ENCODE measurements at places on chromosomes 3 and 15.
A peak's percentile ranks its signal among the peaks of the same experiment; 100 is the strongest.

- no peak for DNase-seq
Observed at GRCh38 chr15:63970621-63971426, 75.5 kb downstream of the DAPK2 start.

DNA sequence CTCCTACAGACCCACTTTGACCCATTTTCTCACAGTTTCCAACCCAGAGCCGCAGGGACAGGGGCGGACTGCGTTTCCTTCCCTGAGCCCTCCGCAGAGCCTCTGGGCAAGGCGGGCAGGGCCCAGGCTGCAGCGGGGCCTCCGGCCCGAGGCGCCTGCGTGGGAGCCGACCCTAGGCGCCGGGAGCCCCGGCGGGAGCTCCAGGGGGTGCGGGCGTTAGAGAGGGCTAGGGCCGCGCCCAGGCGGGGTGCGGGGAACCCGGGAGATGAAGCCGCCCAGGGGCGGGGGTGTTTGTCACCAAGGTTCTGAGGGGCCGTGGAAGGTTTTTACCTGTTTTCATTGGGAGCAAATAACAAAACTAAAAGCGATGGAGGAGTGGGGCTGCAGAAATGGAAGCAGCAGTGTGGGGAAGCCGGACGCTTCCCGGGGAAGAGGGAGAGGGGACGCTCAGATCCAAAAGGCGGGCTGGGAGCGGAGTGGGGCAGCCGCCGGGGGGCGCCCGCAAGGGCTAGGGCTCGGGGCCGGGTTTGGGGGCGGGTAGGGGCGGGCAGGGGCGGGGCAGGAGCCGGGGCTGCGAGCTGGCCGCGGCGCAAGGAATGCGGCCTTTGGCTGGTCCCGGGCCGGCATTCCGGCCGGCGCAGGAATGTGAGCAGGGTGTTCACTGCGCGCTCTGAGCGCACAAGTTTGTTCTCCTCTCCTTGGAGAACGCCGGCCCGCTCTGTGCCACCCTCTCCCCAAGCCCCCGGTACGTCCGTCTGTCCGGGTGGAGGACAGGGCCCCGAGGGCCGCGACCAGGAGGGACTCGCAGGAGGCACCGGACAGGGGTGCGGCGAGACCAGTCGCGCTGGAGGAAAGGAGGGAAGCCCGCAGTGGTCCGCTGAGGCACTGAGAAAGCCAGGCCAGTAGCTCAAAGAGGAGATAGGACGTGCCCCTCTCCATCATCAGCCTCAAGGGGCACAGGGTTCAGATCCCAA, 61.1 kb downstream of the AMOTL2 start:
- DNase-seq: no peak

- no peak for DNase-seq
Observed at GRCh38 chr3:58864480-58864879, 185.3 kb downstream of the CFAP20DC start.

GRCh38 chr3:72031581-72031980, 246.6 kb upstream of the PROK2 start:
- DNase-seq: no peak

DNA sequence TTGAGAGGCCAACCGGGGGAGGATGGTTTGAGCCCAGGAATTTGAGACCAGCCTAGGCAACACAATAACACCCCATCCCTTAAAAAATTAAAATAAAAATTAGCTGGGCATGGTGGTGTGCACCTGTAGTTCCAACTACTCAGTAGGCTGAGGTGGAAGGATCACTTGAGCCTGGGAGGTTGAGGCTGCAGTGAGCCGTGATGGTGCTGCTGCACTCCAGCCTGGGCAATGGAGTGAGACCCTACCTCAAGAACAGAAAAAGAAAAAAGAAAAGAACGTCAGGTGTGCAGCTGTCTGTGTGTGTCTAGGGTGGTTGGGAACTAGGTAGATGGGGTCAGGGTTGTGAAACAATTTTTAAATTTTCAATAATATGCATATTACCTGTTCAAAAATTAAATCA, 96.2 kb upstream of the BHLHE40 start:
- DNase-seq: no peak

GRCh38 chr3:173284301-173284700, 113.2 kb upstream of the NLGN1 start:
- DNase-seq: no peak

GRCh38 chr15:82111918-82112317, 66.1 kb upstream of the MEX3B start:
- no peak for DNase-seq

DNA sequence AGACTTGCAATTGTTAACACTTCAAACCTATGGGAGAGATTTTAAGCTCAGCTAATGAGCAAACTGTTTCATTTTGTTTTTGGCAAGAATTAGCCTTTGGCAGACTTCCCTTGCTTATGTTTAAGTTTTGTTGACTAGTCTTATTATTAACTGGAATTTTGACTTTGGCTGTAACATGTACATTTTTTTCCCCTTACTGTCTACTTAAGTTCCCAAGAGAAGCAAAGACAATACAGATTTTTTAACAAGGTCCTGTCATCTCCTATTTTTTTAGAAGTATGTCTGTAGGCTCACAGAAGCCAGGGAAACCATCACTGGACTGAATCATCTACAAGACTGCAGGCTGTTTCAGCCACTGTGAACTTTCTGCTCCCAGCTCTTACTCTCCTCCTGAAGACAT, 74.3 kb downstream of the DGKG start:
- DNase-seq: no peak

DNA sequence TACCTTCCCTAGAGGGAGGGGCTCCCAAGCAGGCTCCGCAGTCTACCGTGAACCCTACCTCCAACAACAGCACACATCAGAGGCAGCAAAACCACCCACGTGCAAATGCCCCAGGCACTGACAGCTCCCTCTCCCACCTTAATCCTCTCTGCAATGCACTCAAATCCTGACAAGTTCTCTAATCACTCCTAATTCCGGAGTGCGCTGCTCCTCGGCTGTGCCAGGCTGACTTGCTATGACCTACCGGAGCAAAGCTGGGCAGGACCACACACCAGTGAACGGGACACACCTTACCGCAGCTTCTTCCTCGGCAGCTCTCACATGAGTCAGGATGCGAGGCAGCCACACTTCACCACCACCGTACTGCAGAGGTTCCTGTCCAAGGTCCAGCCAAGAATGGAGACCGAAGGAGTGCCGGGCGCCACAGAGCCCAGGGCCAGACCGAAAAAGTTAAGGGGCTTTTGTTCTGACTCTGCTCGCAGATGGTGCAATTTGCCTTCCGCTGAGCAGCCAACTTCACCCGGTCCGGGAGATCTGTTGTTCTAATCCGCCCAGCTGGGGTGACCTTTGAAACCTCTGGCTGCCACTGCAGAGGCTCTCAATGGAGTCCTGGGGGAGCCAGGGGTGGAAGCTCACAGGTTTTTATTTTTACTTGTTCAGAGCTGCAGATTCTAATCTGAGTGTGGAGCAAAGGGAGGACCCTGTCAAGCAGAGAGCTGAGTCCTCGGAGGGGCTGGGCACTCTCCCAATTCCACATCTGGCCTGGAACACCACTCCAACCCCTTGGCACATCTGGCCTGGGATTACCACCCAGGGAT, 84.4 kb downstream of the MYLK start:
- DNase-seq: no peak

GRCh38 chr3:61601831-61602230, 40.5 kb downstream of the PTPRG start:
- no peak for DNase-seq

- no peak for DNase-seq
Observed at GRCh38 chr15:63522225-63522578, 17.8 kb downstream of the USP3 start.

GRCh38 chr3:46489875-46490274, 7.9 kb upstream of the RTP3 start:
- no peak for DNase-seq

DNA sequence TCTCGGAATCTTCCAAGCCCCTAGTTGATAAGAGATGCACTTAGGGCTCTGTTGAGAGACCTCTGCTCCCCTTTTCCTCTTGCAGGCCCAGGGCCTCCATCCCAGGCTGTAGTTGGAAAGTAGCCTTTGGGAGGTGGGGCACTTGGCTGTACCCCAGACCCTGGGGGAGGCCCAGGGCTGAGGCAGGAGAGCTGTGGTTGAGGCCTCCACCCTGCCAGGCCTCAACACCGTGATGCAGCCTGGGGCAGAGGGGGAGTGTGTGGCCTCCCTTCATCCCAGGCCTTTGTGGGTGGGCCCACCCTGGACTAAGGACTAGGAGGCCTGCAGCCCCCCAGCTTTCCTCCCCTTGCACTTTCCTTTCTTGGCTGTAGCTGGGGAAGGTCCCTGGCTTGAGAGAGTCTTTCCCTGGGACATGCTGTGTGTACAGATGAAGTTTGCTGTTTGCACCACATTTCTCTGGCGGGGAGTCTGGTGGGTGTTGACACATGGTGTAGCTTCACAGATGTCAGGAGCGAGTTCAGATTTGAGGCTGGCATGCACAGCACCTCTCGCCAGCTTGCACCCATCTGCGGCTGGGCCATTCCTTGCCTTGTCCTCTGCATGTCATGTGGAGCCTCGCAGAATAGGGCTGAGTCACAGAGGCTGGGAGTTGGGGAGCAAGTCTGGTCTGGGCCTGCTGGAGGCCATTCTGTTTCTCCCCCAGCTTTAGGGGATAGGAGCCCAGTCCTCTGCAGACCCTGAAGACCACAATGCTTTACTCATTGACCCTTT, 13.7 kb downstream of the PLEKHO2 start:
- DNase-seq: no peak

- no peak for DNase-seq
Observed at GRCh38 chr3:74676-75243, 121.8 kb upstream of the CHL1 start.

GRCh38 chr3:157494581-157495281, 8.5 kb downstream of the VEPH1 start:
- DNase-seq: no peak

GRCh38 chr3:128996726-128997125, 2.9 kb upstream of the CFAP92 start:
- DNase-seq: no peak

GRCh38 chr3:9876991-9877390, 3.1 kb downstream of the CIDEC start:
- DNase-seq: no peak

- DNase-seq: no peak
Observed at GRCh38 chr15:101807345-101807945, 4.1 kb downstream of the OR4F6 start.

GRCh38 chr15:93044301-93045190, 44.5 kb downstream of the RGMA start:
- no peak for DNase-seq

DNA sequence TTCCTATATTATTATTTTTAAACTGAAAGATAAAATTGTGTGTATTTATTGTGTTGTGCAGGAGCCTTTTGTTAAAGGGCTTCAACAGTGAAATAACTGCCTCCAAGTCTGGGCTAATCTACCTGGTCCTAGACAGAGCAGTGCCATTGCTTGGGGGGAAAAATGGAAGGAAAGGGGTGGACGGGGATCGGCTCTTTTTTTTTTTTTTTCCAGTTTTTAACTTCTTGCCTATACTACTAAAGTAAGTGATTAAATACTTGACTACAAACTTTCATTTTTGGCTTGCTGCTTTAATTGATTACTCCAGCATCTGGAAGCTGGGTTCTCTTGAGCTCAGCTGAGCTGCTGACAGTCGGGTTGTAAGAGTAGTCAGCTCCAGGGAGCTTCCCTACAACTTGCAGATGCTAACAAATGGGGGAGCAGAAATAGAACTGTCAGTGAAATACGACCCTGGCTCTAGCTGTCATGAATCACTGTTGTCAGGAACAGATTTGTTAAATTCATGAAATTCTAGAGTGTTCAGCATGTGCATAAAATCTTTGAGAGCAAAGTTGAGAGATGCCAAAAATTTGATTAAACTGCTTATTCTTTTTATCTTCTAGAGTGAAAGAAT, 276.7 kb downstream of the ROBO1 start:
- DNase-seq: no peak

GRCh38 chr15:58016581-58017175, 48.8 kb downstream of the ALDH1A2 start:
- no peak for DNase-seq

- DNase-seq: no peak
Observed at GRCh38 chr3:183991403-183991802, 26.3 kb downstream of the ABCC5 start.

DNA sequence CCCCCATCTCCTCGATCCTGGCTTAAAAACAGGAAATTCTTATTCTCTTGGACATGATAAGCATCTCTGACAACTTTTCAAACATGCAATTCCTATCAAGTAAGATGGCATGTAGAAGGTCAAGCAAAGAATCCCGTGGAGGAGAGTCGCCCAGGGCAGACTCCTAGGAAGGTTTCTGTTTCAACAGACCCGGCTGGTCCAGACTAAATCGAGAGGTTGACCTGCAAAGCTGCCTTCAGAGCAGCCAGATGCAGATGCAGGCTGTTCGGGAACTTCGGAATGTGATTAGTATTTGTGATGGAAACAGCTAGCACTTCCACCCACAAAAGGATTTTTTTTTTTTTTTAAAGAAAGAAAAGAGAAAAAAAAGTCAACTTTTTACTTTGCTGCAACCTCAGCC, 216.8 kb downstream of the NR1D2 start:
- DNase-seq: no peak

DNA sequence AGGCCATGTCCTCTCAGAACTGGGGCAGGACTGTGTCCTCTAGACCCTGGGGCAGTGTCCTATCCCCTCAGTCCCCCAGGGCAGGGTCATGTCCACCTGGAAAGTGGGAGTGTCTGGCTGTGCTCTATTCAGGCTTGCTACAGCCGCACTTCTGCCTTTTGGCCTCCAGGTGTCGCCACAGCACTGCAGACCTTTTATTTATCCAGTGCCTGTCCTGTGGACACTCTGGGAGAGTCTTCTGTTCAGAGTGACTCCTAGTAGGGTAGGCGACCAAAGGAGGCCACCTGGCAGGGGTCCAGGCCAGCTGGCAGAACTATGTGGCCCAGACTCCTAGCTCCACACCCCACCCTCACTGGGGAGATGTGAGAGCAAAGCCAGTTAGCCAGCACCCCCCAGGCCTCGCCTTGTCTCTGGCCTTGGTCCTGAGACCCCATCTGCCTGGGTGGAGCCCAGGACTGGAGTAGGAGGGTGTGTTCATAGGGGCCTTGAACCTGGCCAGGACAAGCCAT, 3.9 kb downstream of the TMIE start:
- peak; percentile 35 for DNase-seq

DNA sequence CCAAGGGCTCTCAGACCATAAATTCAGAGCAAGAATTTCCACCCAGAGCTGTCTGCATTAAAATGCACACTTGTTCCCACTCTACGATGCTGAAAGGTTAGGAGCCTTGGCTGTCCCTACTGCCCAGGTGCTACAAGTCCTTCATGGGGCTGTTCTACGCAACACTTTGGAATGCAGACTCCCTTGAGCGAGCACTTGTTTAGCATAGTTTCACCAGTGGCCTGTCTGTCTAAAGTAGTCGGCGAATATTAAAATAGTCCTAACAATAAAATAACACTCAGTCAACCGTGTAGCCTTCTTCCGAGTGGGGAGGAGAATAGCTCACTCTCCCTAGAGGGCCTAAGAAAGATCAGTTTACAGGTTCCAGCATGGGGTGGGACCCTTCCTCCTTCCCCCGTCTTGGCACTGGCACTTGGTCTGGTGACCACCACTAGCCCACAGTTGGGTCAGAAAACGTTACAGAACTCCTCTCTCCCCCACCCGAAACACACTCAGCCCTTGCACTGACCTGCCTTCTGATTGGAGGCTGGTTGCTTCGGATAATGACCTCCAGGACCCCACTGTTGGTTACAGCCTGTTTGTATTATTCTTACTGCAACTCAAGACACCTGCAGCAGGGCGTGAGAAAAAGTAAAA, at the start of gene CLDN16:
CLDN16 (plus strand) TSS at position 586 of the 636 bp plus-strand sequence. CDS start 167 bp downstream, outside the sequence.
- no peak for DNase-seq

Measured in activated CD4-positive, CD25-positive, alpha-beta regulatory T cell treated with anti-CD3 and anti-CD28 coated beads, Interleukin-2, amount 50 U/mL, for 16 hours (primary cell).